ENCODE measurements at places on chromosomes 2 and 18.

GRCh38 chr2:145075454-145076062, 555.6 kb upstream of the ZEB2 start:
- DNase-seq: no peak

GRCh38 chr2:27652790-27653189, 10.6 kb downstream of the SUPT7L start:
- DNase-seq: no peak

GRCh38 chr2:99806758-99807157, 316.9 kb upstream of the REV1 start:
- DNase-seq: no peak

DNA sequence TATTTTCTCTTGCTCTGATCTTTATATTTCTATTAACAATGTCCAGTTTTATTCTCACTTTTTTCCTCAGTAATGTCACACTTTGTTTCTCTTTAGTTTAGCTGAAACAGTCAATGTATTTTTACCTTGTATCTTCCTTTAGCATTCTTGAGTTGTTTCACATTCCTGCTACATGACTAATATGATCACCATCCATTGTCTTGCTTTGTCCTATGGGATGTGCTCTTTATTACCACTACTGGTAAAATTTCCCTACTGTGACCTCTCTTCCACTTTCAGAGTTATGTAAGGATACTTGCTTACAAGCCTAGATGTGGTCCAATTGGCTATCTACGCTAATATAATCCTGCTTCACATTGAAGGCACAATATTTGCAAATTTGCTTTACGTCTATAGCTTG, 457.9 kb downstream of the PIK3C3 start:
- DNase-seq: no peak

GRCh38 chr18:58544616-58545337, 84.1 kb downstream of the ALPK2 start:
- DNase-seq: no peak

DNA sequence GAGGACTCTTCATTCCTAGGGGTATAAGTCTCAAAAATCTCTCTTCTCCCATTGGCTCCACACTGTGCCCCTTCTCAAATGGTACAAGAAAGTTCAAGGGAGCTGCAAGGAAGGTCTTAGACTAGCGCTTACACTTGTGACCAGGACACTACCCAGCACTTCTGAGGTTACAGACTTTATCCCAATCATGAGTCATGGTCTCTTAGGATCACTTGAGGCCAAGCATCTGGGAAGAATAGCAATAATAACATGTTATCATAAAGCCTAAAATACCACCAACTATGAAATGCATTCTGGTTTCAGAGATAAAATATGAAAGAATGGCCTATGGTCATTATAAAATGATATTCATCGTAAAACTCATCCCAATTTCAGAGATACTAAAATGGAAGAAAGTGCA, 309.9 kb upstream of the PKDCC start:
- no peak for DNase-seq

DNA sequence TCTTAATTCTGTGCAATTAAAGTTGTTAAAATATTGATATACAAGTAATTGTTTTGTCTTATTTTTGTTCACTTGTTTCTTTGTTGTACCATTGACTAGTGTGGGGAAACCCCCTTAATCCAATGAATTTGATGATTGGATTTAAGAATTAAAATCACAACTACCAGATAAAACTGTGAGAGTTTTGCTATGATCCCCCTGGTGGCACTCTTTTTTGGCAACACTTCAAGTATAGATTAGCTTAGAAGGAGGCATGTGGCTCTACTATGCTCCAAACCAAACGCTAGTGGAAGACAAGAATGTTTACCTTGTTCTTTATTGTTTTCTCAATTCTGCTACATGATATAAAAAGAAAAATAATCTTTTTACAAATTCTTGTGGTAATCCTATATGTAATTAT, 477.8 kb upstream of the ETAA1 start:
- DNase-seq: no peak

- no peak for DNase-seq
These were observed 89.1 kb downstream of the CAMKMT start for GRCh38 chr2:44450806-44451205.

GRCh38 chr2:225893151-225893550, 493.6 kb downstream of the NYAP2 start:
- DNase-seq: no peak

- DNase-seq: no peak
These were observed 61.8 kb upstream of the RPL31 start for GRCh38 chr2:100940240-100940639.

GRCh38 chr2:174328114-174328960, 6.4 kb upstream of the SP9 start:
- DNase-seq: no peak

- DNase-seq: no peak
These were observed 301.4 kb downstream of the GALR1 start for GRCh38 chr18:77551055-77551454.

DNA sequence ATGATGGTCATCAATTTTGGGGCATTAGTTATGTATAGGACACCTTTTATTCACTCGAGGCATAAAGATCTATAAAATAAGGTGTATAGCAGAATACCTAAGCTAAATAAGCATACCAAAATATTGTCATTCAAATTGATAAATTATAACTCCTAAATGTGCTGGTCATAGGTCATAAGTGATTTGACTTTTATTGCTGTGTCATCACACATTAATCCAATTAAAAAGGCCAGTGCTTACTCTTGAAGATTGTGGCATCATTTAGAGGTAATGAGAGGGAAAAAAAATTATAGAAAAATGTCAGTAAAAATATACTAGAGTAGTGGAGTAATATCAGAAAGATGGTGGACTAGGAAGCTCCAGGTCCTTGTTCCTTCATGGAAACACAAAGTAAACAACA, 346.9 kb upstream of the LRRTM1 start:
- no peak for DNase-seq

DNA sequence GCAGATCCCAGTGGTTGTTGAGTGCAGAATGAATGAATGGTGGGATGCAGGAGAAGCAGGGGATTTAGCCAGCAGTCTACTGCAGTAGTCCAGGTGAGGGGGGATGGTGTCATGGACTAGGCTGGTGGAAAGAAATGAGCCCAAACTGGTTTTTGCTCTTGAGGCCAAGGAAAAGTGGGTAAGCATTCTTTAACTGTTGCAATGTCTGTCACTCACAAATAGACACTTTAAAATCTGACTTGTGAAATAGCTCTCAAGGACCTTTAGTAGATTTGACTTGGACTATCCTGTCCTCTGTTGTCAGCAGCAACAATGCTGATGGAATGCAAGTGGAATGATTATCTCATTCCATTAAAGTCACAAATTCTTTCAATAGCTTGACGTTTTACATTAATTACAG, 37.5 kb upstream of the STK17B start:
- DNase-seq: no peak

DNA sequence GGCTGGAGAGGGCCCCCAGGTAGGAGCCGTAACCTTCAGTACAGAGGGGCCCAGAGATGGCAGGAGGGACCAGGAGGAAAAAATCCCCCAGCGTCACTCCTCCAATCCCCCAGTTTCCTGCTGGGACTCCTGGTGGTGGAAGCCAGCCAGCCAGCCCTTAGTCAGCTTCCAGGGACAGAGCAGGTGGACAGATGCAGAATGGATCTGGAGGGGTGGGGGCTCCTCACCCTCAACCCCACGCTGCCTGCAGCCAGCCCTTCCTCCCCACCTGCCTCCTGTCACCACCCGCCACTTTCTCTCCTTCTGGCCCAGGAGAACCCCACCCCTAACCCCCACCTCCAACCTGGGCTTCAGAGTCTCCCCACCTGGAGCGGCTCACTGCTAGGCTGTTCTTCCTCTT, 21.1 kb downstream of the EMX1 start:
- DNase-seq: no peak

GRCh38 chr2:55026202-55026601, 24.0 kb downstream of the RTN4 start:
- no peak for DNase-seq

- no peak for DNase-seq
These were observed 82.5 kb downstream of the MGAT5 start for GRCh38 chr2:134336352-134336751.

- DNase-seq: no peak
These were observed 246.5 kb downstream of the MYCN start for GRCh38 chr2:16186661-16187481.

GRCh38 chr2:85669549-85669948, 1.6 kb upstream of the SFTPB start:
- DNase-seq: no peak

GRCh38 chr2:12883906-12884305, 167.2 kb downstream of the TRIB2 start:
- DNase-seq: no peak

GRCh38 chr18:49844903-49845302, 31.6 kb upstream of the ACAA2 start:
- no peak for DNase-seq

- DNase-seq: no peak
These were observed 615.1 kb upstream of the SALL3 start for GRCh38 chr18:78364388-78364960.

DNA sequence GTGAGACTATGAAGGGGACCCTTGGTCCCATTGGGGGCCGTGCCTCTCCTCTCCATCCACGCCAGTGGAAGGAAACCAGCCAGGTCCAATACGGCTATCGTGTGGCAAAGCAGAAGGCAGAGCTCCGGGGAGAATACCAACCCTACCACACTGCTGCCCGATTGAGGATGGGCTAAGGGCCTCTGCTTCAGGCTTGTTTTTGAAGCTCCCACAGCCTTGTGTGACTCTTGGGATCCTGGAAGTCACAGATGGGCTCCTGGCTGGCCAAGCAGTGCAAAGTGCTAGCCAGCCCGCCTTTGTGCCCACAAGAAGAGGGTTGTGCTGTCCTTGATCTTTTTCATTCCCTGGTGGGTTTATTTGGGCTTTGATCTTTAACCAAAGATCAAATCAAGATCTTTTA, 70.6 kb upstream of the ID2 start:
- DNase-seq: no peak

DNA sequence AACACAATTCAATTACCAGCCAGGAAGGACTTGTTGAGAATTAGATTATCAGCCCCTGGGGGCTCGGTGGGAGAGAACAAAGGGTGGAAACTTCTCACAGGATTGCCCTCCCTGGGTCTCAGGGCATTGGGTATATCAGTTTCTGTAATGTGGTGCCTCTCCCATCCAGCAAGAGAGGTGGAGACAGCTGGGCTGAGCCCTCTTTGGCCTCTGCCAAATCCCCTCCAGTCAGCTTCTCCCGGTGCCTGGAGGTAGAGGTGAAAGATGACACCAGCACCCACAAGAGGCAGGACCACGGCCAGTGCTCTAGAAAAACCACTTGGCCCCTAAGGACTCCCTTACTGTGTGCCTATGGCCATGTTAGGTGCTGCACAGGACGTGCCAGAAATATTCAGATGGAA, 179.7 kb downstream of the HAUS1 start:
- DNase-seq: no peak

- no peak for DNase-seq
These were observed 104.4 kb upstream of the SLC39A10 start for GRCh38 chr2:195552581-195552980.

DNA sequence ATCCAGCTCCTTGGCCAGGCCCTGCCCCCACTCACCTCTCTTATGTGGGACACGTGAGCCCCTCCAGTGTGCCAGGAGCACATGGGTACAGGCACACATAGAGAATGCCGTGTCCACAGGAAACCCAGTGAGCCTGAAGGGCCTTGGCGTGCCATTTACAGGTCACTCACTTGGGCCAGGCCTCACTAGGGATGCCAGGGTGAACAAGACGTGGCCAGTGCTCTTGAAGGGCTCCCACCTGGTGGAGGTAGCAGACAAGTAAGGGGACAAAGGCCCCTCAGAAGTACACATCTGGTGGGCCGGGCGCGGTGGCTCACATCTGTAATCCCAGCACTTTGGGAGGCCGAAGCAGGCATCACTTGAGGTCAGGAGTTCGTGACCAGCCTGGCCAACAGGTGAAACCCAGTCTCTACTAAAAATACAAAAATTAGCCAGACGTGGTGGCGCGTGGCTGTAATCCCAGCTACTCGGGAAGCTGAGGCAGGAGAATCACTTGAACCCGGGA, 15.1 kb upstream of the C1QL2 start:
- no peak for DNase-seq

GRCh38 chr2:8882094-8882493, 44.7 kb upstream of the KIDINS220 start:
- DNase-seq: no peak

Measured in NK-92 treated with Interleukin-12 subunit alpha and Interleukin-12 subunit beta, amount 100 ng/mL, for 24 hours (cell line).